ENCODE measurements at places on chromosomes 2 and 18. TPM values are rescaled to one million over a fixed set of nuclear protein-coding genes. Genes with fewer than 3 reads are reported as not detected.

DNA sequence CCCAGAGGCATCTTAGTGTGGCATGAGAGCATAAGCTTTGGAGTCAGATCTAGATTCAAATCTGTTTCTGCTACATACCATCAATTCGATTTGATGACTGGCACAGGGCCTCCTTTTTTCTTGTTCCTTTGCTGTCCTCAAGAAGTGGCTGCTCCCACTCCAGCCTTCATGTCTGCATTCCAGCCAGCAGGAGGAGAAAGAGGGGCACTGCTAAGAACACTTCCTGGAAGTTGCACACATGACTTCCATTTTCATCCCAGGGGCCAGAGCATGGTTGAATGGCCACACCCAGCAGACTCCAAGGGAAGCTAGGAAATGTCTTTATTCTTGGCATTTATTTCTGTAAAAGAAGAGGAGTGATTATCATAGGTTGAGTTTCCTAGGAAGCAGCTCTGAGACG, 50.4 kb downstream of the EML6 start:
- DNase-seq = peak; percentile 59

- no peak for DNase-seq
Measured at GRCh38 chr18:7735196-7735595, 168.1 kb downstream of the PTPRM start.

GRCh38 chr2:121492409-121492808, 38.3 kb upstream of the RNU4ATAC start:
- DNase-seq = no peak

- DNase-seq = no peak
Measured at GRCh38 chr2:214311031-214311533, 99.8 kb upstream of the VWC2L start.

DNA sequence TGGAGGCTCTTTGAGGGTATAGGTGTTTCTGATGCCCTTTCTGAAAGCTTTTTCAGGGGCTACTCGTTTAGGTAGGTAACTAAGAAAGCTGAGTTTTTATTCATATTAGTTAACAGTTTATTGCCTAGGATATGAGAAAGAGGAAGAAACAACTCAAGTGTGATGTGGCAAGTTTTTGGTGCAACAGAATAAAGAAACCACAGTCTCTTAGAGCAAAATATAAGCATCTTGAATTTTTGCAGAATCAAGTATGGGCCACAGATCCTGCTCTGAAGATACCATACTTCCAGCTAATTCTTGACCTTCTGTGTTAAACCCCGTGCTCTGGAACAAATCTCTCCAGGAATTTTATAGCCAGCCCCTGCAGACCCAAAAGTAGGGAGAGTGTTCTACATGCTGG, 147.7 kb upstream of the SLC1A4 start:
- no peak for DNase-seq

- DNase-seq = no peak
Measured at GRCh38 chr2:176085861-176086771, 2.4 kb upstream of the EVX2 start.

DNA sequence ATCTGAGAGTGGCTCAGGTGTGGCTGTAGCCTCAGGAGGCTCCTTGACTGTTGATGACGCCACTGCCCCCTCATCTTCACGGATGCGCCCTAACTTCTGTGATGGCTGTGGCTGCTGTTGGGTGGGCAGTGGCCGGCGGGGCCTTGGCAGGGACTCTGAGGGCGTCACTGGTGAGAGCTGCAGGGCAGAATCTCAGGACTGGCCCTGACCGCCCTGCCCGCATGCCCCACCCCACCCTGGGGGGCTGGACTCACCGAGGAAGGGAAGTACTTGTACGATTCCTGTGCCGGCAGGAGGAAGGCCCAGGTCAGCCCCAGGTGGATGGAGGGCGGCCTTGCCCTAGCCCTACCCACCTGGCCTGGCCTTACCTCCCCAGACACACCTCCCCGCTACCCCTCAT, 2.4 kb downstream of the CXXC1 start:
- no peak for DNase-seq

DNA sequence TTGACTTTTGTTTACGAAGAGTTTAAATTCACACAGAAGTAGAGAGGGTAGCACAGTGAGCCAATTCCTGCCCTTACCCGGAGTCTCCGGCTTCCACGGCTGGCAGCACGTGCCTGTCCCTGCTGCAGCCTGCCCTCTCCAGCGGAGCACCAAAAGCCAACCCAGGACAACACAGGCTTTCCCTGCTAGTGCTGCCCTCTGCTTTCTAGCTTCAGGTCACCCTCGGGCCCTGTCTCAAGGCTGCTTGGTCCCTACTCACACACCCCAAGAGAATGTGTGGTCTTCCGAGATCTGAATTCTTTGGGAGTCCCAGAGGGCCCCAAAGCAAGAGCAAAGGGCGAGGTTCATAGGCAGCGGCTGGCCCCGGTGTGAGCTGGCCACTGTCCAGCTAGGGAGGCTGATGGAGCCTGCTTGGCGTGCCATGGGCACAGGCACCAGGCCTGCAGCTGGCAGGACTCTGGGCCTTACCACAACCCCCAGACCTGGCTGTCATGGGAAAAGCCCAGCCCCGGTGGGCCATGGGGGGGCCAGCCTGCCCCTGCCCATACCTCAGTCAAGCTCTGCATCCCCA, 7.0 kb upstream of the HS6ST1 start:
- no peak for DNase-seq

DNA sequence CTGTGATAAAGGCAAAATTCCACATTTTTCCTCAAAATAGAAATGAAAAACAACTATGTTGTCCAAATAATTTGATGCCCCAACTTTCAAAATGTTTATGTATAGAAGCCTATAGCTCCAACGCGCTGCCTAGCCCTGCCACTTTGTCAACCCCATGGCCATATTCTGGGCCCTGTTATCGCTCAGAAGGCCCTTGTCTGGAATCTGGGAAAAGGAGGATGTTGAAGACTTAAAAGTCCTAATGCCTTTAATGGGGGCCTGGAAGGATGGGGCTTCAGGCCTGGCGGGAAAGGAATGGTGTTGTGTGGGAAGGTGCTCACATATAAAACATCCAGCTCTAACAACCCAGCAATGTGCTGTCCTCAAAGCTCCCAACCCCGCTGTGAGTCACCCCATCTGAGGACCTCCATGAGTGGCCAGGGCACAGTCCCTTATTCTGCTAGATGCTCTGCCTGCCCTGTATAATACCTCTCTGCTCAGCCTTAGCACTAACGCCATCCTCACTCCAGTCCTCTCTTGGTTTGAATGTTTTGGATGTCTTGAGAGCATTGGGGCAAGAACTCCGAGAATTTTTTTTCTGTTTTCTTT, 86.0 kb downstream of the ACSL3 start:
- no peak for DNase-seq

DNA sequence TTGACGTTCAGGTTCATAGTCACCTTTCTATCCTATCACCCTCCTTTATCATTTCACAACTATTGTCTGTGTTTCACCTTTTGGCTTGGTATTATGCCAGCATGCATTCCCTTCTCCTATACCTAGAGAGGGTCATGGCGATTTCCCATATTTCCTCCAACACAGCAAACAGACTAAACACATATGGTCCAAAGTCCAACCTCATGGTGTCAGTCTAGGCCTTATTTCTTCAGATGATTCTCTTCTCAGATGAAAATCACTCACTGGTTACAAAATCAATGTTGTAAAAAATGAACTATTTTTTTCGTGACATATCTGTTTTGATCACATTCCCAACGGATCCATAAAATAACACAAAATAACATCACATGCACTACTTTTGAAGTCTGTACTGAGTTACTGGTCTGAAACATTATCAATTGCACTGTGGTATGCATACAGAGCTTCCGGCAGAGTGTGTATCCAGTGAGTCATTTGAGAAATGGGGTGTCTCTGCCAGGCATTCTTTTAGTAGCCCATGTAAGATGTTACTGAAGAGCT, 204.8 kb upstream of the GALNT5 start:
- peak; percentile 87 for DNase-seq

- no peak for DNase-seq
Measured at GRCh38 chr18:832085-832681, 20.1 kb upstream of the YES1 start.

DNA sequence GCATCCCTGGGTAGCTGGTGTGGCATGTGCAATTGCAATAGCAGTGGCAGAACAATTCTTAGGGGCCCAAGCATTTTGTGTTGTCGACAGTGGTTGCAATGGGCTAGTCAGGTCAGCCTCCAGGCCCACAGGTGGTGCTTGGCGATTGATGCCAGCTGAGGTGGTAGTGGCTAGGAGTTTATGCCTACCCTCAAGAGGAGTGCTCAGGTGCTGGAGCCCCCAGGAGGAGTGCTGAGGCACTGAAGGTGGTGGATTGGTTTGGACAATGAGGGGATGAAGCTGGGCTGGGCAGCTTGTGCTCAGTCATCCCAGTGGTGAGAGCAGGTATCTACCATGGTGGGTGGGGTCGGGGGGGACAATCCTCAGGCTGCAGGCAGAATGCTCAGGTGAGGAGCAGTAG, 877.9 kb upstream of the TMEFF2 start:
- DNase-seq = no peak

DNA sequence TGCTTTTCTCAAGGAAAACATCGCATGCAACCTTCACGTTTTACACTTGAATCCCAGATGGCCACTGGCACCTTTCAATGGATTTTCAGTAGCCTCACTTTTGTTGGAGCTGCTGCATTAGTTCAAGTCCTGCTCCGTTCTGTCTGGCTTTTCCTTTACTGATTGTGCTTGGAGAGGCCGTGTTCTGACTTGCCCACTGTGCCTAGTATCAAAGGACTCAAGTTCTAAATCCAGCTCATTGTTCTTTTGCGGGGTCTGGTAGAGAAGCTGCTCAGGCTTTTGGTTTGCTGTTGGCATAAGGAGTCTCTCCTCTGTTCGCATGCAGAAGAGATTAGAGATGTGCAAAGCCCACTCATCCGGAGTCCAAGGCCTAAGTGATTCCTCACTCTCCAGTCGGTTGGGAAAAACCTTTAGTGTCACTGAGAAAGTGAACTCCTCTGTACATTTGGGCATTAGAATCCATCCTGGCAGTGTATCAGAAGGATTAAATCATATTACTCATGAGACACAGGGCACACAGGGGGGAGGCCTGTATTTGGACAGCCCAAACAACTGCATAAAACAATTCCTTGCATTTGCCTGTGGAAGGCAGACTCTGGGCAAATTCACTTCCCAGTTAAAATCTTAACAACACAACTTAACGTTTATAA, 69.7 kb downstream of the NCK2 start:
- DNase-seq = no peak

GRCh38 chr2:48178611-48179010, 272.3 kb upstream of the FBXO11 start:
- DNase-seq = no peak

- DNase-seq = no peak
Measured at GRCh38 chr2:196558497-196558896, 81.0 kb upstream of the CCDC150 start.

GRCh38 chr2:178530131-178530530, 49.9 kb downstream of the PLEKHA3 start:
- DNase-seq = no peak

- DNase-seq = no peak
Measured at GRCh38 chr2:143525402-143525860, 396.2 kb downstream of the ARHGAP15 start.

- DNase-seq = no peak
Measured at GRCh38 chr2:11764920-11765319, 18.5 kb downstream of the LPIN1 start.

- DNase-seq = no peak
Measured at GRCh38 chr2:1804865-1805264, 60.5 kb upstream of the PXDN start.

DNA sequence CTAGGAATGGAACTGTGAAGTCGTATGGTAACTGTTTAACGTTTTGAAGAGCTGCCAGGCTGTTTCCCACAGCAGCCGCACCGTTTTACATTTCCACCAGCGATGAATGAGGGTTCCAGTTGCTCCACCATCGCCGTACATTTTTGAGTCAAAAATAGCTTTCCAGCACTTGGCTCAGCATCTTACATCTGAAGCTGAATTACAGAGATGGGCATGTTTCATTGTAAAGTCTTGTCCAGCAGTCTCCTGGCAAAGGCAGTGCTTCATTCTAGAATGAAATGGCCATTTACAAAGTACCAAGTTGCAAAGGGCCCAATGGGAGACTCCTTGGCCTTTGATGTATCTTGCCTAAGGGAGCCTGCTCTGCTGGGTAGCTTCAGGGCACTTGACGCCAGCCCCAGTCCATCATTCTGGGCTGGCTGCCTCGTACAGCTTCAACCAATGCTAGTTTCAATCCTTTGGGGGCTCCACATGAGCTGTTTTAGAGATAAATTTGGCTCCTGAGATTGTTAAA, 45.1 kb downstream of the ATIC start:
- no peak for DNase-seq

DNA sequence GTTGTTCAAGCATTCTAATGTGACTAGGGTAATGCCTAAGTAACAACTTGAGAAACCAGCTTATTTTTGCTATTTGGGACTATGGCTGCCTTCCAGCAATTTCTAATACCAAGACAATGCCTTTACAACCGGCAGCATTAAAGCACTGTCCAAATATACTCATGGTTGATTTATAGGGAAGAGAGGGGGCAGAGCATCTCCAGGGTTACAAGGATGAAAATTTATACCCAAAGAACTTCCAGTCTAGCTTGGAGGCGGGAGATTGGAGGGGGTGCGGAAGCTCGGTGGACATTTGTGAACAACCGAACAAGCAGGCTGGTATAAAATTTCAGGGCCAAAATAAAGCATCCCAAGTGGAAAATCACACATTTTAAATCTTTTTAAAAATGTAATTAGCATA, 294.9 kb upstream of the STON1 start:
- DNase-seq = no peak

GRCh38 chr18:21110713-21111345, 784 bp downstream of the ROCK1 start:
- DNase-seq = peak; percentile 33

The ONECUT2 gene
- total RNA-seq = 0.71 TPM

The MC2R gene
- total RNA-seq = not detected

The SNORC gene
- 0.86 TPM for total RNA-seq

The POMC gene
- not detected for total RNA-seq

The ZSWIM2 gene
- total RNA-seq = not detected

The SPIRE1 gene
- total RNA-seq = 33.9 TPM

The PROKR1 gene
- not detected for total RNA-seq

The WIPF1 gene
- total RNA-seq = 8.1 TPM

The PTPRN gene
- total RNA-seq = 19.3 TPM

The IL1F10 gene
- total RNA-seq = not detected

The ZC3H15 gene
- 120 TPM for total RNA-seq

The PDE1A gene
- total RNA-seq = 1.4 TPM

The ZFP36L2 gene
- 1.4 TPM for total RNA-seq

The GPR45 gene
- total RNA-seq = not detected

The CHRNG gene
- not detected for total RNA-seq

The PLEKHH2 gene
- 0.98 TPM for total RNA-seq

All from A172 (cell line).